ENCODE measurements at places on chromosomes 3 and 15.

GRCh38 chr3:117549716-117550115 lies 840.1 kb downstream of the TUSC7 start:
- no peak for DNase-seq
- H3K4me3 ChIP-seq, result no peak overlapping the region
- no peak overlapping the region for H3K27ac ChIP-seq
- no peaks in the 10 kb centered on the region for H3K27me3 ChIP-seq
- no peaks in the 10 kb centered on the region for H3K36me3 ChIP-seq

DNA sequence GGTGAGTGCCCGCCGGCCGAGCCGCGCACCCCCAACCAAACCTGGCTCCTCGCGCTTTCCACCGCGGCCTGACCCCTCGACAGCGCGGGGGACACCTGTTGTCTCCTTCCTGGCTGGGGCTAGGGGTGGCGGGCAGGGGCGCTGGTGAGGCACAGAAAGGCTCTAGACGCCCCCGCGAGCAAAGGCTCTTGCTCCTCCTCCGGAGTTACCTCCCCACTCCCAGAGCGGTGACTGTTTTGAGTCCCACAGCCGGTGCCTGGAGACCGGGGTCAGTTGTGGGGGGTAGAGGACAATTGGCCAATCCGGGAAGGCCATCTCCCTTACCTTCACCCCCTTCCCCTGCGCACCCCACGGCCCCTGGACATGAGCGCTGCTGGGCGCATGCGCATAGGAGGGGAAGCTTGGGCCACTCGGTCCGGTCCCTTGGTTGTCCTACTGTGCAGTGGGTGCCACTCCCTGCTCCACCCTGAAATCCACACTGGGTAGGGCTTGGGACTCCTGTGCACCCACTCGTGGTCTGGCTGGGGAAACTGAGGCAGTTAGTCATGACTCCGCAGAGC lies 554 bp downstream of the CHST13 start:
- H3K4me3 ChIP-seq, result no peak overlapping the region
- H3K36me3 ChIP-seq, result no peaks in the 10 kb centered on the region
- peaks cover 16% of the 10 kb centered on the region for H3K27me3 ChIP-seq
- no peak for DNase-seq
- no peaks in the 10 kb centered on the region for H3K4me1 ChIP-seq

- no peaks in the 10 kb centered on the region for H3K36me3 ChIP-seq
- H3K4me3 ChIP-seq, result no peak overlapping the region
- no peak overlapping the region for H3K27ac ChIP-seq
Observed at GRCh38 chr3:31067004-31067403, 172.5 kb upstream of the GADL1 start.

GRCh38 chr15:89328398-89329254 lies 6.0 kb downstream of the POLG start:
- H3K27me3 ChIP-seq, result no peaks in the 10 kb centered on the region
- peaks cover 84% of the 10 kb centered on the region for H3K36me3 ChIP-seq
- H3K27ac ChIP-seq, result peak overlapping the region; percentile 91
- H3K4me1 ChIP-seq, result peaks cover 46% of the 10 kb centered on the region
- peak overlapping the region; percentile 77 for H3K4me3 ChIP-seq
- DNase-seq, result no peak

GRCh38 chr3:182233957-182234356 lies 522.2 kb downstream of the SOX2 start:
- H3K4me3 ChIP-seq, result no peak overlapping the region
- H3K36me3 ChIP-seq, result no peaks in the 10 kb centered on the region
- no peaks in the 10 kb centered on the region for H3K4me1 ChIP-seq
- H3K27ac ChIP-seq, result no peak overlapping the region

- H3K36me3 ChIP-seq, result no peaks in the 10 kb centered on the region
- no peak for DNase-seq
- no peak overlapping the region for H3K27ac ChIP-seq
- no peak overlapping the region for H3K4me3 ChIP-seq
Observed at GRCh38 chr15:78727561-78727960, 83.7 kb downstream of the ADAMTS7 start.

DNA sequence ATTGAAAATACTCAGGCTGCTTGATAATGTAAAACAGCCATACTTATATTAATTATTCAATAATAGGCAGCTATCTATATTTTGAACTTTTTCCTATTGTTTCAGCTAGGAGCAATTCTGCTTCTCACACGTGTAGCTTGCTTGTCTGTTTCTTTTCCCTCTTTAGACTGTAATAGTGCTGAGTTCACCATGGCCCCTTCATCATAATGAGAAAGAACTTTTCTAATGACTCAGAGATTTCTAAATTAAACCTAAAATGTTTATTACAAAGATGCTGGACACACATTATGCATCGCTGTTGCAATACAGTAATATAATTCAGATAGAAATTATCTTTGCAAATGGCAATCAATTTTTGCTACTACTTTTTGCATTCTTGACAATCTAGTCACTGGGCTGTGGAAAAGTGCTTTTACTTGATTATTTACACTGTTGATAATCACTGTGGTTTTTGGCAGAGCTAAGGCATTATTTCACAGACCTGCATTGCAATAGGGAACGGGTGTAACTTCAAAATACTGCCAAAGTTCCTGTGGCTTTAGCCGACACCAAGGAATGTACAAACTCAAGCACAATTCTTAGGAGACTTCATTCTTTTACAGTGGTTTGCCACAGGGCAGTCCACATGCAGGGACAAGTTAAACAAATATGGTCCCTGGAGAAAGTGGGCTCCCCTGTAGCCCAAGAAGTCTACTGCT lies 281.0 kb upstream of the TBL1XR1 start:
- no peak for DNase-seq
- peaks cover 5% of the 10 kb centered on the region for H3K4me1 ChIP-seq
- no peaks in the 10 kb centered on the region for H3K36me3 ChIP-seq
- no peak overlapping the region for H3K4me3 ChIP-seq
- H3K27ac ChIP-seq, result no peak overlapping the region

DNA sequence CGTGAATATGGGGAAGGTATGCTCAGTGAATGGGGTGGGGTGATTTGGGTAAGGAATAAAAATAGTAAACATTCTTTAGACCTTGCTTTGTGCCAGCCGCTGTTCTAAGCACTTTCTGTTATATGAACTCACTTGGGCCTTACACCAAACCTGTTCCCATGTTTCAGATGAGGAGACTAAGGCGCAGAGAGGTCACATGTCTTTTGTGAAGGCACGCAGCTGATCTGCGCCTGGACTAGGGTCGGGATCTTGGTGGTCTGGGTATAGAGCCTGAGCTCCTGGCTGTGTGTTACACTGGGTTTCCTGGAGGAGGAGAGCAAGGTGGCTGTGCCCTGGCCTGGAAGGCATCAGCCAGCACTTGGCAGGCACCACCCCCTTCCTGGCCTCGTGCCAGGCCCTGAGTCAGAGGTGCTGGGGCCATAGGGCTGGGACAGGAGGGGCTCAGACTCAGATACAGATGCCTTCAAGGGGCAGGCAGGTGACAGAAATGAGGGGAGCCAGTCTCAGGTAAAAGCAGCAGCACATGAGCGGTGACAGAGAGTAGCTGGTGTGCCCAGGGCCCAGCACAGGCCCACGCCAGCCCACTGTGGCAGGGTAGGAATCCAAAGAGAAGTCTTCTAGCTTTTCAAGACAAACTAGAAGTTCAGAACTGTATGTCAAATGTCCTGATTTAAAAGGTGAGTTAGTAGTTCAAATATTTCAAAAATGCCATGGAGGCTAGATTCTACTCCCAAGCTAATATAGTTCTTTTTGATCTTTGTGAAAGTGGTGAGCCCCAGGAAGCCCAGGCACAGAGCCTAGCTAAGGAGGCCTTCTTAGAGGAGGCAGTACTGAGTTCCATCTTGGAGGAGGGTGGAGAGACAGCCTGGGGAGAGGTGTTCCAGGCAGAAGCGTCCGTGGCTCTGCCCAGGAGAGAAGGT lies 83.1 kb downstream of the DNAJB8 start:
- no peak overlapping the region for H3K27ac ChIP-seq
- no peak for DNase-seq
- H3K36me3 ChIP-seq, result peaks cover 11% of the 10 kb centered on the region
- H3K4me1 ChIP-seq, result peaks cover 29% of the 10 kb centered on the region
- no peak overlapping the region for H3K4me3 ChIP-seq
- H3K27me3 ChIP-seq, result no peaks in the 10 kb centered on the region

GRCh38 chr3:42499478-42499871 lies 3.0 kb upstream of the VIPR1 start:
- peaks cover 4% of the 10 kb centered on the region for H3K36me3 ChIP-seq
- DNase-seq, result no peak

DNA sequence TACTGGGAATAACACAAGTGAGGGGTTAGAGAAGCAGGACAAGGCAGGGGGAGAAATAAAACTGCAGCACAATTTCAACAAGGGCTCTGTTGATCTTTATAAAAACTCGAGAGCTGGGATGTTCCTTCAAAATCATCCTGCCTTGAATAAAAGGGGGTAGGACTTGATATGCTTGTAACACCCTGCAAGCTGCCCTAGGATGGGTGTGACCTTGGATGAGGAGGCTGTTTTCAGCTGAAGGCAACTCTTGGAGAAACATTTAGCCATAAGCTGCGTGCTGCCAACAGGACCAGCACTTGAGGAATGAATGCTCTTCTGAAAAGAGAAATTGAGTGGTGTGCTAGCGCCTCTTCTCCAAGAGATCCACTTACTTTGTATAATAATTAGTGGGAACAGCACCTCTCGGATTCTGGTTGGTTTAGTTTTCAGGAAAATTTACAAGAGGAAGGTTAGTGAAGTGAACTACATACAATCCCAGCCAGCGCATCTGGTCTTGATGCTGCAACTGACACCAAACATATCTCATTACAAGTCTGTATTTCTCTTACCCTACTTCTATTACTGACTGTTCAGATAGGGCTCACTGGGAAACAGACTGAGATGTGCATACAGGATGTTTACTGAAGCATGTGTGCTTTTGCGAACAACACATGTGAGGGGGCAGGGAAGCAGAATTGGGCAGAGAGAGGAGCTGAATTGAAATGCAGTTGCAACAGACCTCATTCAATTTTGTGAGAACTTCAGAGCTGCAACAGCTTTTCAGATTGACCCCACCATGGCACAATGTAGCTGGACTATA lies 643.0 kb upstream of the GOLIM4 start:
- H3K4me1 ChIP-seq, result no peaks in the 10 kb centered on the region
- no peak for DNase-seq
- H3K27ac ChIP-seq, result no peak overlapping the region
- no peaks in the 10 kb centered on the region for H3K36me3 ChIP-seq
- H3K4me3 ChIP-seq, result no peak overlapping the region

- no peak for DNase-seq
- no peak overlapping the region for H3K27ac ChIP-seq
Observed at GRCh38 chr3:138025553-138025952, 15.6 kb downstream of the CLDN18 start.

Data from effector memory CD8-positive, alpha-beta T cell (primary cell).